ENCODE measurements at places on chromosomes 16 and 17.
A peak's percentile ranks its signal among the peaks of the same experiment; 100 is the strongest.

GRCh38 chr16:8175411-8175810, 414.9 kb downstream of the TMEM114 start:
- no peak for DNase-seq

DNA sequence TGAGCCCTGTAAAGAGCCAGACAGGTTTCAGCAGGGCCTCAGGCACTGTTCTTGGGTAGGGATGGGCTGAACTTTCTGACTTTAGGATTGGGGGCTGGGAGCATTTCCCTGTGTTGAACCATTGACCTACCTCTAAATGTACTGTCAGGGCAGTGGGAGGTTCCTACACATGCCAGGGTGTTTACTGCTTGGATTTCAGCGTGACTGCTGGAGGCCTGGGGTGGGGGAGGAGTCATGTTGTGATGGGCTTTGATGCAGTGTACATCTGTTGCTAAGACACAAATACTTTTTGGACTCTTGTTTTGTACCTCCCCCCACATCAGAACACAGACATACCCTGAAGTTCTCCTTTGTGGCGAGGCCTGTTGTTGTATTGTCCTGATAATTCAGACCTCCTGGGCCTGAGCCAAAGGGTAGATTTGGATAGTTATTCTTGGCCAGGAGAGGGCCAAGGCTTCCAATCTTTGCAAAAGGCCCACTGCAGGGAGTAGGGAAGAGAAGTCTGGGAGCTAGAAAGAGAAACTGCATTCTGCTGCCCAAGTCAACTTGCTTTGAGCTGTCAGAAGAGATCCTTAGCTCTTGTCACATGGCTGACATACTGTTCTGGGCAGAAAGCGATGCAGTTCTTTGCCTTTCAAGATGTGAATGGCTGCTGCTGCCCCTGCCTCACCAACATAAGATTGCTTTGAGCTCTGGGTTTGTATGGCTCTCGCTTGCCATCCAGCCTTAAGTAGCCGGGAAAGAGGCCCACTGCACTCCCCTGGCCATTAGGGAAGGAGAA, 3.7 kb downstream of the NFE2L1 start:
- peak; percentile 75 for DNase-seq

DNA sequence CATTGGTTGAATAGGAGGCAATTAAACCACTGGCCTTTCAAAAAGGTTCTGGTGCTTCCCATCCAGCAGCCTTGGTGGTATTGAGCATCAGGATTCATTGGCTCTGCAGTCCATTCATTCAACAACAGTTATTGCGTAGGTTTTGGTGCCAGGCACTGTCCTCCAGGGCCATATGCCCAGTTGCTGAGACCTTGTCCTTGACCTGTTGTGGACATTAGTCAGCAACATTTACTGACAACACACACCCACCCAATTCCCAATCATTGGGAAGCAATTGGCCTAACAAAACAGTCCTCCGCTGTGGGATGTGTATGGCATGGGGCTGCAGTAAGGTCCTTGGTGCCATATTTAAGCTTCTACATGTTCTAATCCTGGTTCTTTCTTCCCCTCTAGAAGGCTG, 82.2 kb downstream of the AXIN2 start:
- no peak for DNase-seq

GRCh38 chr16:66289986-66290385, 76.5 kb upstream of the CDH5 start:
- no peak for DNase-seq

DNA sequence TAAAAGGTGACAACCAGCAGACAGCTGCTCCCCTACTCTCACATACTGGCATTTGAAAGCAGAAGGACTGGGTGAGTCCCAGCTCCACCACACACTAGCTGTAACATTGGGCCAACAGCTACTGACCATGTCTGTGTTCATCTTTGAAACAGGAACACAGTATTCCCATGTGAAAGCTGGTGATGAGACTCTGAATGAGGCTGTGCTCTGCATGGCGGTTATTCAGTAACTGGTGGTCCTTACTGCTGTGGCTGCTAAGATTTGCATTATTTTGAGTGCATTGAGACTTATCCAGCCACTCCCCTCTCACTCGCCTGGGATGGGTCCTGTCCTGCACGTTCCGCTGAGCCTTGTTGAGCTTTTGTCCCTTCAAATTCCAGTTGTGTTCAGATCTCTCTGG, 342.9 kb downstream of the FOXL1 start:
- DNase-seq: no peak

DNA sequence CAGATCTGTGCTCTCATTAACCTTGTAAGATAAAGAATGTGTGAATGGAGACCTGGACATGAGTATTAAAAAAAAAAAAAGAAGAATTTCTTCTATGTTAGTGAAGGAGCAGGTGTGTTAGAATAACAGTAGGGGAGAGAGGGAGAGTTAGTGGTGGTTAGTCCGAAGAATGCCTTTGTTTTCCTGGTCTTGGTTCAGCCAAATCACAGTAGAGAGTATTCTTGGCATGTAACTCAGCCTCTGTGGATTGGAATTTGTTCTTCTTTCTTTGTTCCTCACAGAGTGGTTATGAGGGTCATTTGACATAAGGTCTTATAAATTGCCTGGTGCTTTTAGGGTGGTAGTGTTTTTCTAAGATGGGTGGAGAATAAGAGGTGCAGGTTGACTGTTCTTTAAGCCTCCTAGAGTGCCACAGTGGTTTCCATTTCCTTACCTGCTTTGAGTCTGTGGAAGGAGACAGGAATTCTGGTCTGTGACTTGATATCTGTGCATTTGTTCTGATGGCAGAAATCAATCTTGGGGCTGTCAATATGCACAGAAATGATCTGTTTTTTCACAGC, 17.6 kb downstream of the NUP93 start:
- no peak for DNase-seq

DNA sequence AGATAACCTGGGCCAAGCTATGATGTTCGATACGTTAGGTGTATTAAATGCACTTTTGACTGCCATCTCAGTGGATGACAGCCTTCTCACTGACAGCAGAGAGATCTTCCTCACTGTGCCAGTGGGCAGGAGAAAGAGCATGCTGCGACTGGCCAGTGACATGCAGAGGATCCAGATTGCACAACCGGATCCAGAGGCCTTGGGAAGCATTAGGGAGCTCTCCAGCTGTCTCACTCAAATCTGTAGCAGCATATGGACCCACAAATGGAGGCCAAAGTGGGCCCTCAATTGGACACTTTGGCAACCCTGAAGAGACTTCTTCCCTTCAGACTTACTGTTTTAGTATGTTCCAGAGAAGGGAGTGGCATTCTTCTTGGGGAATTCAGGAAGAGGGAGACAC, 20.9 kb downstream of the PDZD9 start:
- no peak for DNase-seq

GRCh38 chr17:69060822-69061221, at the start of gene ABCA9:
TSS of gene ABCA9 (minus strand) at chr17:69060927. CDS start at chr17:69051126, 9,801 bp downstream.
- no peak for DNase-seq

DNA sequence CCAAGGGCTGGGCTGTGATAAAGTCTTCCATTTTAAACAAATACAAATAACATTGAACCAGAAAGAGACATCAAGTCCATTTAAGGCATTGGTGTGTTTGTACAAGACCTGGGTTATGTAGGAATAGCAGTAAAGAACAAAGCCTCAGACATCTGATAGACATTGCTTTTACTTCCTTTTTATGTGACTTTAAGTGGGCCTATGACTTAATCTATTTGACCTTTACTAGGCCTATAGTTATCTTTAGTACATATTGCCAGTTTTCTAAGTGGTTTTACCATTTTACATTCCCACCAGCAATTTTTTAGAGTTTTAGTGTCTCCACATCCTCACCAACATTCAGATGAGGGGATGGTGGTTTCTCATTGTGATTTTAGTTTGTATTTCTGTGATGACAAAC, 298.8 kb downstream of the ZFHX3 start:
- DNase-seq: no peak

DNA sequence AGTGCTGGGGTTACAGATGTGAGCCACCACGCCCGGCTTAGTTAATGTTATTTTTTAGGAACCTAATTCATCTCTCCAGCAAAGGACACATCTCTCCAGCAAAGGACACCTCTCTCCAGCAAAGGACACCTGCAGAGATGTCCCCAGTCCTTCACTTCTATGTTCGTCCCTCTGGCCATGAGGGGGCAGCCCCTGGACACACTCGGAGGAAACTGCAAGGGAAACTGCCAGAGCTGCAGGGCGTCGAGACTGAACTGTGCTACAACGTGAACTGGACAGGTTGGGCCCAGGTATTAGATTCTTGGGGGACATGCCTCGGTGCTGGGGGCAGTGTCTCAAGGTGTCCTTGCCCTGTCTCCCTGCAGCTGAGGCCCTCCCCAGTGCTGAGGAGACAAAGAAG, 4.7 kb downstream of the PFAS start:
- no peak for DNase-seq

- no peak for DNase-seq
Observed at GRCh38 chr16:84874983-84875382, 55.2 kb downstream of the CRISPLD2 start.

DNA sequence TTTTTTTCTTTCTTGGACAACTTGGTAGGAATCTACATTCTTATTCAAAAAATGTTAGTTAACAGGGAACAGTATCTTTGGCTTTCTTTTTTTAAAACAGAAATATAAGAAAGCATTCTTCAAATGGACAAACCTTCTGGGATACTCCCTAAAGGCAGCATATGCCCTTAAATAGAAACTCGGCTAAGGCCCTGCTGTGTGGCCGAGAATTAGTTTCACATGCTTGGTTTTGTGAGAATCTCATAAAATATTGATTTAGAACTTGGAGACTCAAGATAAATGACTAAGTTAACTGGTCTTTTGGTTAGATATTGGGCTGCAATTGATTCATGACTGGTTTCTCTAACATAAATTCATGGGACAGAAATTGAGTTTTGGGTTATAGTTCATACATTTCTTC, 359.9 kb upstream of the XYLT1 start:
- no peak for DNase-seq

DNA sequence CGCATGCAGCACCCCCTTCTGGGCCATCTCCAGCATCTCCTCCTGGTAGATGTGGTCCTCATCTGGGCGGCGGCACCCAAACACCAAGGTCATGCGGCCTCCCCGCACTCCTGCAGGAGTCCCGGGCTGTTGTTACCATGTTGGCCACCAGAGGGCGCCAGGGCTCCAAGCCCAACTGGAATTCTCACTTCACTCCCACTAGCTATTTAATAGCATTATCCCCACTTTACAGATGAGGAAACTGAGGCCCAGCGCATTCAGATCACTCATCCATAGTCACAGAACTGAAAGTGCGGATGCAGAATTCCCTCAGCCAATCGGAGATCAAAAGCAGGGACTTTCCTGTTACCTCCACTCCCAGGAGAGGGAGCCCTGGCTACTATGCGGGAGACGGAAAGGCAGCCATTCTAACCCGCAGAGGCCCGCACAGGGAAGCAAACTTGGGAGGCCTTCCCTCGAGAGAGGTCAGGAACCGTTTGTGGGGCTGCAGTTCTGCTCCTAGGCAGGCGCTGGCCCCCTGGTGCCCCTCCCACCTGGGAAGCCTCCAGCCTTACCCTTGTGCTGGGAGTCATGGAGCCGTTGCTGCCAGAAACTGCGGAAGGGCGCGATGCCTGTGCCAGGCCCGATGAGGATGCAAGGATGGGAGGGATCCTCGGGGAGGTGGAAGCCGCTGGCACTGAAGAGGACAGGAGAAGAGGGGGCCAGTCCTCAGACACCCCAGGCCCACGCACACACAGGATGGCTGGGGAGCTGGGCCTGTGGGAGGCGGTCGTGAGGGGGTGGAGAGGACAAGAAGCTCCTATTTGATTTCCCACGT, 40.1 kb downstream of the NOS2 start:
- DNase-seq: peak; percentile 34

DNA sequence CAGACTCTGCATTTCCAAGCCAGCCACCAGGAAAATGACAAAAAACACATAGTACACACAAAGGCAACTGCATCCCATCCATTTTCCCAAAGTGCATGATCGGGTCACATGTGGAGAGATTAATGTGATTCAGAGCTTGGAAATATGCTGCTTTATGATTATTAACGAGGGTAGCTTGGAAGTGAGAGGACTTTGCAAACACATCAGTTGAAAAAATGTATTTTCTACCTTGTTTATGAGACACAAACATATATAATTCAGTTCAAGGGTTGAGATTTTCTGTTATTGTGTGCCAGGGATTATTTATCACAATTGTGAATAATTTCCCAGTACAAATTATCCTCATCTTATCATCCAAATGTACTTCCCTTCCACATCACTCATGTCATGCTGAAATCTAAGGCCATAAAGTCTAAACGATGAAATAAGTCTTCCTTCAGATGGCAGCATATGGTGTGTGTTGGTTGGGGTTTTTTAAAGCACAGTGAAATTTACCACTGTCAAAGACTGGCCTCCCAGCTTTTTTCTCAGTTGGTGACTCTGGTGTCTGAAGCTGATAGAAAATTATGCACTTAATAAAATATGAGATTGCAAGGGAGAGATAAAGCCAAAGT, 104.7 kb upstream of the ADAMTS18 start:
- DNase-seq: no peak

DNA sequence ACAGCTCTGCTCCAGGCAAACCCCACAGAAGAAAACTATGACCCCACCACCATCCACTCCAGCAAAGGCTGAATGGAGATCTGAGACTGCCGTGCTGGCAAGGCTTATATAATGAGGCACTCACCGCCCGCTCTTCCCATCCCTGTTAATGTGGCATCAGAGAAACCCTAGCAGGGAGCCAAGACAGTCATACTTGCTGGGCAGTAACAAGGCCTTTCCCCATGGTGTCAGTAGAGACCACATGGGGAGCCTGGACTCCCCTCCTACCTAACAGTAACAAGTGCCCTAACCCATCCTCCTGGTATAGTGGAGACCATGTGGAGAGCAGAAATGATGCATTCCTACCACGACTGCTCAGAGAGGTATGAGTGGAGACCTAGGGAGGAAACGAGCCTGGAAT, 235.2 kb downstream of the C16orf78 start:
- peak; percentile 25 for DNase-seq

GRCh38 chr17:63682981-63683380, 16.9 kb downstream of the LIMD2 start:
- no peak for DNase-seq

- peak; percentile 63 for DNase-seq
Observed at GRCh38 chr17:489758-490329, 137.2 kb upstream of the RPH3AL start.

- no peak for DNase-seq
Observed at GRCh38 chr16:85146922-85147651, 34.8 kb upstream of the CIBAR2 start.

- DNase-seq: no peak
Observed at GRCh38 chr16:88672776-88673175, 9.9 kb upstream of the MVD start.

All from RPMI7951 (cell line).